ENCODE measurements at places on chromosomes 3 and 15.

- no peak for DNase-seq
Measured at GRCh38 chr3:36477655-36478054, 97.4 kb downstream of the STAC start.

GRCh38 chr15:68578980-68579935 lies at the start of gene CORO2B:
CORO2B (plus strand) TSS chr15:68578993; CDS start chr15:68579263, 270 bp downstream.
- DNase-seq = no peak

DNA sequence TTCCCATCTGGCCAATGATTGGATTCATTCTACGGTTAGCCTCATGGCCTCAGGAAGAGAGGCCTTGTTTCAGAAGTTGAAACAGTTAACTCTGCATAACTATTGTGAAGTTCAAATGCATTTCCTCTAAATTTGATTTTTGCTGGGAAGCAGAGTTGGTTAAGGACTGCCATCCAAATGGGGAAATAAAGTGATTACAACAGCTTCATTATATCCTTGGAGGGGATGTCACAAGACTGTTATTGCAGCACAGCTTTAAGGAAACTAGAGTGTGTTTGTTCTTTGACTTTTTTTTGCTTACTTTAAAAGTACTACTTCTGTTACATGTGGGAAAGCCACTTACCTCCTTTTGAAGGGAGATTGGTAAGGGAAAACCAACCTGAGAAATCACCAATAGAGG lies 164.8 kb downstream of the AKAP13 start:
- no peak for DNase-seq

DNA sequence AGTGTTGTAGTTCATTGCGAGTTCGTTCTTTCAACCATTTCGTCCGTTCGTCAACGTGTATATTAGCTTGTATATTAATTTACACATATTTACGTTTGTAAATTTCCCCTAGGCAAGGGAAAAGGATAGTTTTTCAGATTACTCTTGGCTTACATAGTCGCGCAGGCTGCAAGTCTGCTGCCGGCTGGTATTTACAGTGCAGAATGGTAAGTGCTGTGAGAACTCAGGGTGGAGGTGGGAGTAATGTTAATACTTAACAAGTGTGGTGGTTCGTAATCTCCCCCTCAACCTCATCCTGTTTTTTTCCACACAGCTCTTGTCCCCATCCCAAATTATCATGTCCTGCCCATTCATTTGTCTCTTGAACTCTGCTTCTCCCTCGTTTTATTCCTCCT lies 766 bp downstream of the FAM98B start:
- DNase-seq = no peak

- DNase-seq = no peak
Measured at GRCh38 chr15:50059883-50060282, 59.1 kb downstream of the ATP8B4 start.

- no peak for DNase-seq
Measured at GRCh38 chr3:42790714-42791229, 13.5 kb downstream of the HIGD1A start.

DNA sequence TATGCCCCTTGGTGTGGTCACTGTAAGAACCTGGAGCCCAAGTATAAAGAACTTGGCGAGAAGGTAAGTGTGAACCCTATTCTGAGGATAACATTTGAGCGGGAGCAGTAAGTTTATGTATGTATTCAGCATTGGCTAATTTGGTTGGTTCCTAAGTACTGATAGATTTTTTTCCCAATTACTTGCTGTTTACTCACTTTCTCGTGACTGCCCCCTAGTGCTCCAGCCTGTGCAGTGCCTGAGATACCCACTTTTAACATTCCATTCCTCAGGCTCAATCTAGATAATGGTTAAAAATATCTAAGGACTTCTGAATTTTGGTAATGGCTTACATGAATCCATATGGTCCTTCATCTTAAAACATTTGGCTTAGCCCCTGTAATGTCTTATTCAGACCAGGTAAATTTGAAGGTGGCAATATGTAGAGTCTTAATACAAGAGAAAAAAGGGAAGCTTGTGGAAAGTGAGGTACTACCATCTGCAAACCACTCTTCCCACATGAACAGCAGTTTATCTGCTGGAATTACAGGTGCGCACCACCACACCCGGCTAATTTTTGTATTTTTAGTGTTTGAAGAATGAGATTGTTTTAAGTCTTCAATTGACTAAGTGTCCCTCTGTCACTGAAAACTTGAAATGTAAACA lies 7.1 kb downstream of the ELL3 start:
- no peak for DNase-seq

DNA sequence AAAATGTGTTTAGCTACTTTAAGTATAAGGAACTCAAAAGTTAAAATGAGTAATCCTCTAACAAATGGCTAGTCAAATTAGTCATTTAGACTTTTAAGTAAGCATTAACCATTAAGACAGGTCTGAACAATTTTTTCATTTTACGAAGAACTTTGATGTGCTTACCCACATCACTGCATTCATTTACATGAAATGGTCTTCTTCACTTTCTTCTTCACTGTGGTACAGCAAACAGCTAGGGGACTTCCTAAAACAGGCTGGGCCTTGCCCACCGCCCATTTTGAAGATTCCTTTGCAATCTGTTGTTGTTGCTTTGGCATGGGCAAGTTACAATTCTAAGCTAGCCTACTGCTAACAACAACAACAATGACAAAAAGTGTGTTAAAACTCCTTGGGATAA lies 67.4 kb downstream of the CBLB start:
- no peak for DNase-seq

GRCh38 chr3:105174017-105174615 lies 192.6 kb upstream of the ALCAM start:
- DNase-seq = no peak

- DNase-seq = no peak
Measured at GRCh38 chr3:110814170-110815007, 257.2 kb upstream of the NECTIN3 start.

GRCh38 chr3:67383379-67383778 lies 271.0 kb downstream of the SUCLG2 start:
- DNase-seq = no peak

DNA sequence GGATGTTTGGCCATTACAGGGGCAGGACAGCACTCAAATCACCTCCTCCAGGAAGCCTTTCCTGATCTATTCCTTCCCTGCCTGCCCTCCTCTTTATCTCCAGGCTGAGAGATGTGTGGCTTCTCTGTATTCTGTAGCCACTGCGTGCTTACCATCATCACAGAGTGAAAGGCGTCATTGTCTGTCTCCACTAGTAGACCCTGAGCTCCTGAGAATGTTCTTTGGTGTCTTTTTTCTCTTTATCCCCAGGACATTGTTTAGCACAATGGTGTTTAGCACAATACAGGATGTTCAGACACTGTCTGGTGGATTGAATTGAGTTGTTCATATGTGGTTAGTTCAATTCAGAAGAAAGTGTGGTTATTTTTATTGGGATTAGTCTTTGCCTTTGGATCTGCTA lies 26.2 kb upstream of the LARS2 start:
- DNase-seq = no peak

GRCh38 chr3:9244495-9245183 lies 4.8 kb downstream of the SRGAP3 start:
- DNase-seq = no peak

DNA sequence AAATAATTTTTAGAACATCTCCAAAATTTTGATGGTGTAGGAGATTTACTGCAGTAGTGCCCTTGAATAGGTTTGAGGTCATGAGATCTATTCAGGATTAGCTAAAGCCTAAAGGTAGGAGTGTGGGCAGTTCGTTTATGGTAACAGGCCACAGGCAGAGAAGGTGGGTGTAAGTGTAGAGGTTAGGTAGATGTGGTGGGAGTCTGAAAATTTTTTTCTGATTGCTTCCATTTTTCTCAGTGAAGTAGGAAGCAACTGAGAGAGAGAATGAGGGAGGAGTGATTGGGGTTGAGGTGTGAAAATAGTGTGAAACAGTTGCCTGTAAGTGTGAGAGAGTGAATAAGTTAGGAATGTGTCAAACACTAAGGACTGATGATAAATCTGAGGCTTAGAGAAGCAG lies 2.2 kb upstream of the ELL3 start:
- no peak for DNase-seq

DNA sequence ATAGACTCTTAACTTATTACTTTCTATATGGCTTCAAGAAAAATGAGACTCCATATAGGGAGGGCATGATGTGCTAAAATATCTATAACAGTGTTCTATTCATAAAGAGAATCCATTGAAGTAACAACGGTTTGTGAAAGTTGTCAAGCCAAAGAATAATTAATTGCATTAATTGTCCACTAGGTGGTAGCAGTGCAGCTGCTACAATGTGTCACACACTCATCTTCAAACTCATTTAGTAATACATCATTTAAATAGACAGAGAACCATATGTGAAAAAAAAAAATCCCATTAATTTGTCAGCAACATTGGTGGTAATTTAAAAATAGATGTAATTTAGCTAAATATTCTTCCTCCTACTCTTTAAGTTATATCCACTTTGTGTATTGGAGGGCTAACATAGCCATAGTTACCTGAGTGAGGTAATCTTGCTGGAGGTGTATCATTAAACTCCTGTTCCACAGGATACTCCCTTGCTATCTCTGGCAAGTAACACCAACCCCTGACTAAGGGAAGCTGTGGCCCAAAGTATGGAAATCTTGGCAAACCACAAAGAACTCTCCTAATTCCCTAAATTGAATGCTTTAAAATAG lies 3.7 kb upstream of the CPA3 start:
- no peak for DNase-seq

- DNase-seq = no peak
Measured at GRCh38 chr3:4091786-4092185, 211.4 kb upstream of the SETMAR start.

DNA sequence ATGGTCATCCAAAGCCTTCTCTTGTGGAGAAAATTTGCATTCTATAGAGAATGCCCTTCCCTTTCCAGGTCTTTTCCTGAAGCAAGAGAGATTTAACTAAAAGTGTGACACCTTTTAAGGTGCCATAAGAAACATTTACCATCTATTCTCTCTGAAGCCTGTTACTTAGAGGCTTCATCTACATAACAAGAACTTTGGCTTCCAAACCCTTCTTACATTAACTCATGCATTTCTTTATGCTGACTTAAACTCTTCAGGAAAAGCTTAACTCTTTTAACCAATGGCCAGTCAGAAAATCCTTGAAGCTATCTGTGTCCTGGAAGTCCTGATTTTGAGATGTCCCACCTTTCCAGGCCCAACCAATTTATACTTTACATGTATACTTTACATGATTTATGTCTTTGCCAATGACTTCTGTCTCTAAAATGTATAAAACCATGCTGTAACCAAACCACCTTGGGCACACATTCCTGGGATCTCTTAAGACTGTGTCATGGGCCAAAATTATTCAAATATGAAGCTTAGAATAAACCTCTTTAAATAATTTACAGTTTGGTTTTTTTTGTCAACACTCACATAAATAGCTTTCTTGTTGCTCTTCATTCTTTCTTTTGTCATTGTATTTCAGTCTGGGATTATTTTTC lies 472.6 kb upstream of the NECTIN3 start:
- no peak for DNase-seq

DNA sequence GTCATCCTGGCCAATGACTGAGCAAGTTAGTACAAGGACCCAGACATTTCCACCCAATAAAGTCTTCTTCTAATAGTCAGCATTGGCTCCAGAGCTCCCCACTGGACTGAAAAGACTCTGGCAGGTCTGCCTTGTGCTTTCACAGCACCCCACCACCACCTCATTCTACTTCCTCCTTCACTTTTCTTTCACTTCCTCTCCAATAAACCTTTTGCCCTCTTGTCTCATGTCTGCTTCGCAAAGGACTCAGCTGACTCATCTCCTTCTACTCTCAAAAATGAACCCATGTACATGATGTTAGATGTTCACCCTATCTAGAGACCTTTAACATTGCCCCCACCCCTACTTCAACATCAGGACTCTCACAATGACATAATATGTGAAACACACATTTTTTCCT lies 181.0 kb upstream of the PPP2R3A start:
- DNase-seq = no peak

- DNase-seq = no peak
Measured at GRCh38 chr3:76096036-76096435, 310.7 kb upstream of the ZNF717 start.

DNA sequence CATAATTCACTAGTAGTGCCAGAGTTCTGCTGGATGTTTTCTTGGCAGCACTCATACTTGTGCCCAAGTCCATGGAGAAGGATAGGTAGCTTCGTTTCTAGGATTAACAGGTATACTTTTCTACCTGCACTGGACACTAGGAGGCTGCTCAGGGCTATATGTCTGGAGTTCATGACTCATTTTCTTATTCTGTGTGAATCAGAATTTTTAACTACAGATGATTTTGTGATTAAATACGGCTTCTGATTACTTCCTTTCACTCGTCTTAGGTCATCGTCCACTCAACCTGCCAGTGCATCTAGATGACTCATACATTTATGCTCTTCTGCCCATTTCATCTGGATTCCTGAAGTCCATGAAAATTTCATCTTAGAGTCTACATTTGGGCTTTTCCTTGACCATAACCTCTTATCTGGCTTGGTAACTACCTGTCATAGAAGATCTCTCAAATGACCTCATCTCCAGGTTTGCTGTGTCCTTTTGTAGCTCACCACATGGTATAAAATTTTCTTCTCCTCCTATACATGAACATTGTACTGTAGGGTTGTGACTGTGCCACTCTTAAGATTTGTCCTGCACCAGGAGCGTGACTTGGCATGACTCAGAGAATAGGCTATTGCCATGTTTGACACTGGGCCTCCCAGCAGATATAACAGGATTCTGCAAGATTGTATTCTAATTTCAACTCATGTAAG lies 66.7 kb upstream of the GCSAM start:
- DNase-seq = no peak

GRCh38 chr3:184620475-184621119 lies 59.0 kb downstream of the EPHB3 start:
- no peak for DNase-seq

DNA sequence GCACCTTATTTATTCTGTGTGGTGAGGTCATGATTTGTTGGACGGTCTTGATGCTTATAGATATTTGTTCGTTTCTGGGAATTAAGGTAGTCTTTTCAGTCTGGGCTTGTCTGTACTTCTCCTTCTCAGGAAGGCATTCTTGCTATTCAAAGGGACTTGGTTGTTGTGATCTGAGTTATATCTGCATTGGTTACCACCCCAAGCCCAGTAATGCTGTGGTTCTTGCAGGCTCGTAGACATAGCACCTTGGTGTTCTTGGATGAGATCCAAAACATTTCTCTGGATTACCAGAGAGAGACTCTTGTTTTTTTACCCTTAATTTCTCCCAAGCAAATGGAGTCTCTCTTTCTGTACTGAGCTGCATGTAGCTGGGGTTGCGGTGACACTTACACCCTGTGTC lies 128.0 kb upstream of the CBLB start:
- DNase-seq = no peak

DNA sequence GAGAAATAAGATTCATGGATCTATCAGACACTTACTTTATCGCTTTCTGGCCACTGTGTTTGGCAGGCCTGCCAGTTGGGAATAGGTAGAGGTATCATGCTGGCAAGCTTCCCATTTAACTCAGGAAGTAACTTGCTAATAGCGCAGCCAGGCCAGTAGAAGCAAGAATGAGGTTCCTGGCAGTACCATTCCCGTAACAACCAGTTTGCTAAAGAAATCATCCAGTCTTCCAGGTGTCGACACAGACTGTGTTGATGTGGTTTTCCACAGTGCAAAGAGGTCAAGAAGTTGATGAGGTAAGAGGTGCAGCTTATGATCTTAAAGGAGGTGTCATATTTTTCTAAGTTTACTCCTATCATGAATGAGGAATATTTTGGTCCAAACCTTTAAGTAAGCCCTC lies 46.2 kb downstream of the DPH6 start:
- no peak for DNase-seq
